ENCODE measurements at places on chromosomes 13 and 19.

DNA sequence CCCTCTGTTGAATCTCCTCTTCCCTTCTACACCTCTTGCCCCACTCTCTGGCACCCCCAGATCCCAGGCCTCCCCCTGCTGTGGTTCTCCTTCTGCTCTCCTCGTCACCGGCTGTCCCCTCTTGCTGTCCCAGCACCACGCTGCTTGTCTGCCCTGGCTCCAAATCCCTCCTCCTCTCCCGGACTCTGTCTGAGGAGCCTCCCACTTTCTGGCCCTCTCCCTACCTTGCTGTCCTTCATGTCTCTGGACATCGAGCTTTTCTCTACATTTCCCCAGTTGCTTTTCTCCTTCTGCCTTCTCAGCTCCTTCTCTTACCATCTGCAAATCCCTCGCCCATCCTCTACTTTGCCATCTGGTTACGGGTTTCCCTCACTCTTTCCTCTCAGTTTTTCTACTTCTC, 1.2 kb downstream of the ZNF347 start:
- DNase-seq: no peak

DNA sequence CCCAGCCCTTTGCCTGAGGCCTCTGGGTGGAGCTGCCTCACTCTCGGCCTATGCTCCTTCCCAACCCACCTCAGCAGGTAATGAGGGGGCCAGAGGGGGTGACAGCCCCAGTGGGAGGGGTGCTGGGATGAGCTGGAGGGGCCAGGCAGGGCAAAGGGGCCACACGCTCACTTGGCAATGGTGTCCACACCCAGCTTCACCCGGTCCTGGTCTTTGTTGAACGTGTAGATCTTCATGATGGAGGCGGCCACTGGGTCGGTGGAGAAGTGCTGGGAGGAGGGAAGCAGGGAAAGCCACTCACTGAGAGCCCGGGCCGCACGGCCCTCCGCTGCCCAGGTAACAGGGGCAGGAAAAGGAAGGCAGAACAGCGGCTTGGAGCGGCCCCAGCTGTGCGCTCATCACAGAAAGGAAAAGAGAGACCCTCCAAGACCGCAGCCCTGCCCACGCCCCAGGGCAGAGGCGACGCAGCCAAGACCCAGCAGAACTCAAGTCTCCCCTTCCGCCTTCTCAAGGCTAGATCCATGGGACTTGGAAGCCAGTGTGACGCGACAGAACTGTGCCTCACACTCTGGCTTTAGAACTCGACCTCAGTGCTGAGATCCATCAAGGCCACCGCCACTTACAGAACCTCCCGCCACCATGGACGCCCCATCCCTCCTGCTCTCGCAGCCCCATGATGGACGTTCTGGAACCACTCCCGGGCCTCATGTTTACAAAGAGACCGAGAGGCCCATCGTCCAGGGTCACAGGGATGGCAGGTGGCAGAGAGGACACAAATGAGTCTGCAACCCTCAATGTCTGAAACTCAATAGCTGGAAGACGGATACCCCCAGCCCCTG, 9.2 kb downstream of the UBXN6 start:
- DNase-seq: no peak

GRCh38 chr13:46908501-46908900, 11.6 kb upstream of the HTR2A start:
- DNase-seq: no peak

- DNase-seq: no peak
Measured at GRCh38 chr19:46147791-46148288, at the start of gene IGFL2. Gene IGFL2, plus strand, starts transcription at chr19:46148238. Its CDS starts 41 bp downstream, at chr19:46148279.

- DNase-seq: no peak
Measured at GRCh38 chr13:113083402-113084061, 22.1 kb upstream of the F7 start.

GRCh38 chr19:45177817-45178261, at the start of gene TRAPPC6A:
Gene TRAPPC6A, minus strand, starts transcription at chr19:45178237. Its CDS starts 19 bp downstream, at chr19:45178218.
- DNase-seq: no peak

- no peak for DNase-seq
Measured at GRCh38 chr13:105918842-105919741, 616.4 kb downstream of the EFNB2 start.

- DNase-seq: no peak
Measured at GRCh38 chr13:43776501-43777079, 10.2 kb downstream of the ENOX1 start.

DNA sequence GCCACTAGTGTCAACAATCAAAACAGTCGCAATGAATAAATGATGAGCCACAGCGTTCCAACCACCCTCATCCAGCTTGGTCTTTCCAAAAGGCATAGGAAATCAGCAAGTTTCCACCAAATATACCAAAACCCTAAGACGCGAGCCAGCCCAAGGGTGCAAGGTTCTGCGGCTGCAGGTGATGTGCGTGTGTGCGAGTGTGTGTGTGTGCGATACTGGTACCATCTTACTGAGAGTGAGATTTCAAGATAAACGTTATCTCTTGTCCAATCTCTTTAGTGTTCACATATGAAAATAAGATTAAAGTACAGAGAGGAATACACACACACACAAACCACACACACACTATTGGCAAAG, 895 bp upstream of the TRPC4 start:
- no peak for DNase-seq
